ENCODE measurements at places on chromosomes 2 and 18.

GRCh38 chr18:26549263-26550094 lies 1.1 kb upstream of the KCTD1 start:
- peak; percentile 24 for DNase-seq

DNA sequence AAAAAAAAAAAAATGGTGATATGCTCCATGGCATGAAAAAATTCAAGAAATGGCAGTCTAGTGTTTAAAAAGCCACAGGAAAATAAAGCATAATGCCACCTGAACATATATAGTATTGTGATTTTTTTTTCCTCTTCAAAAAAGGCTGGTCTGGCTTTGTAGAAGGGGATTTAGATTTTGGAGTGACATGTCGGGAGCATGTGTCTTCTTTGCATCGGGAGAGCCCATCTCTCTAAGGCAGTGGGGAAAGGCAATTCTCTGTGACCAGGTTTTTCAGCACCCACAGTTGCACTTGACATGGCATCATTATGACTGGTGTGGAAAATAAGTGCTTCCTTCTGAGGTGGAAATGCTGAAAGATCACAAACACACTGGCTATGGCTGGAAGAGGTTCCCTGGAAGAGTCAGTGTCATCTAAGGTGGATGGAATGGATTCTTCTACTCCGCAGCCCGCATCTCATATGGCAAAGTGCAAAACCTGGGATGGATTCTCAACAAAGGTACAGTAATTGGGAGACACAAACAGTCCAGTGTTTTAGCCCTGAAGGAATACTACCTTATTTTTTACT lies 172.5 kb downstream of the AGAP1 start:
- DNase-seq: peak; percentile 88

GRCh38 chr2:29723255-29724001 lies 198.0 kb downstream of the ALK start:
- DNase-seq: no peak

- DNase-seq: no peak
Observed at GRCh38 chr2:240260664-240261063, 120.2 kb upstream of the OTOS start.

GRCh38 chr2:120322329-120322728 lies 23.6 kb upstream of the INHBB start:
- no peak for DNase-seq

- no peak for DNase-seq
Observed at GRCh38 chr2:19648583-19648982, 253.2 kb downstream of the TTC32 start.

GRCh38 chr2:147525819-147526489 lies 318.9 kb upstream of the ACVR2A start:
- DNase-seq: no peak

GRCh38 chr18:23502516-23503037 lies 734 bp upstream of the RMC1 start:
- DNase-seq: no peak

- DNase-seq: peak; percentile 24
Observed at GRCh38 chr2:115083225-115083624, 640.8 kb downstream of the DPP10 start.

DNA sequence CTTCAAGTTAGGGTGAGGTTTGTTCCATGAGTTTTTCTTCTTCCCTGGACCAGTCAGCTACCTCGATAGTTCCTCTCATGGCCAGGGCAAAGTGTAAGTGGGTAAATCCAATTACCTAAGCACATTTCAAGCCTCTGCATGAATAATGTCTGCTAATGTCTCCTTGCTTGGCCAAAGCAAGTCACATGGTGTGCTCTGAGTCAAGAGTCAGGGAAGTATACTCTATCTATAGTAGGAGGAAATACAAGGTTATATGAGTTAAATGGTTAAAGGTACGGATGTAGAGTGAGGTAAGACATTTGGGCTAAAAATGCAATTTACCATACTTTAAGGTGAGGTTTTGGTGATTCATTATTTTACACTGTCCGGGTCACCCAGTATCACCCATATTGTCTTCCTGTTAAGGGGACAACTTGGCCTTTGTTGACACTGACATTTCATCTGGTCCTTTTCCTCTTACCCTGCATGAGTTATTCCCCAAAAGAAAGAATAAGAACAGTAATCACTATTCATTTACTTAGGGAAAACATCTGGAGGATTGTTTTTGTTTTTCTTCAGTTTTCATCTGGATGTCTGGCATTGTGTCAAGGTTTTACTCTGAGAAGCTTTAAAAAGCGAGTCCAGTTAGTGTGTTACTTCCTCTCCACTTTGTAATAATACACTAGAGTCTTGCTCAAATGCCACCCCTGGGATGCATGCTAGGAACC lies 405.5 kb downstream of the RND3 start:
- no peak for DNase-seq

GRCh38 chr2:121611730-121612705 lies 37.2 kb downstream of the CLASP1 start:
- no peak for DNase-seq

GRCh38 chr2:189538402-189538801 lies 42.2 kb downstream of the SLC40A1 start:
- DNase-seq: no peak

GRCh38 chr2:240472078-240472790 lies 36.8 kb downstream of the GPC1 start:
- no peak for DNase-seq

- no peak for DNase-seq
Observed at GRCh38 chr2:98948956-98949739, 13.1 kb upstream of the CRACDL start.

DNA sequence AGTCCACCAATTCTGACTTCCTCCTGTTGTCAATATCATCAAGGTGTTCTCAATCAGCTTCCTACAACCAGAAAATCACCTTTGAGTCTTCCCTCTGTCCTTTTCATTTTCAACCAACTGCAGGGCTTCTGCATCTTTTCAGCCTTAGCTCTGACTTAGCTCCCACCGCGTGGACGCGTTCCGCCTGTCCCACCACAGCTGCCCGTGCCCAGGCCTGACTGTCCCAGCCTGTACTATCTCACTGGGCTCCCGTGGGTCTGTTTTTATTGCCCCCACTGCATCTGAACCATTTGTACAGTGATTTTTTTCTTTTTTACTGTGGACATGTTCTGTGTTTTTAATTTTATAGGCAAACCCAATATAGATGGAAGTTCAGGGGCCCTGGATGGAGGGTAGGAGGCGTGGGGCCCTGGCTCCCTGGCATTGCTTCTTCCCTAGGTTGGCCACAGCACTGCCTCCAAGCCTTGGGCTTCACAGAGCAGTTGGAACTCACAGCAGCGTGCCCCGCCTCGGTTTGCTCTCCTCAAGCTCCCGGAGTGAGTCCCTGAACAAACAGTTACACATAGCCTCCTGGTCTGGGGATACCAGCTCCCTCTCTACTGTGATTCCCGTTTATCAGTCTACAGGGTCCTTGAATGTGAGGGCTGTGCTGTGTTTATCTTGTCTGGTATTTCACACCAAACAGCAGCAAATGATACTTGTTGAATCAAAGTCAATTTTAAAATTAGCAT lies 280.6 kb upstream of the PXDN start:
- DNase-seq: no peak

DNA sequence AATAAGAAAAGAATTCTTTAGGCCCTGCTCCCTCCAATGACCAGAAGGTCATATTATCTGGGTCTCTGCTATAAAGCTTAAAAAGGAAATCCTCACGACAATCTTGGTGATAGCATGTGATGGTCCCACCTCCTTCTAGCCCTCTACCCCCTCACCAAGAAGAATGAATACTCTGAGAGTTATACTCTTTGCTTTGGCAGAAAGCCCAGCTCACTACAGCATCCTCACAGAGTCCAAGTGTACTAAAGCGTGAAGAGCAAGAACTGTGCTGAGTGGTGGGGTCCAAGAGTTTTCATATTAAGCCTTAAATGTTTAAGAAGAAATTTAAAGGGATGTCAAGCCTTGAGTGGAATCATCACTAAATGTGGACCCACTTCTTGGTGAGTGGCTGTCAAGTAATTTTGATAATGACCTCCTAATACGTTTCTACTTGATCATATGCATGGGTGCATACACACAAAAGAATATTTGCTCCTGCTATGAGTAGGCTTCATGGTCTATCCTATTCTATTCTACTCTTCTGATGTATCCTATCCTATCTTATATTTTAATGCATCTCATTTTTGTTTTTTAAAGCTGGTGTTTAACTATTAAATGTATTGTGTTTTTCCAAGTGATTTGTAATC lies 16.5 kb upstream of the SERPINB7 start:
- no peak for DNase-seq

DNA sequence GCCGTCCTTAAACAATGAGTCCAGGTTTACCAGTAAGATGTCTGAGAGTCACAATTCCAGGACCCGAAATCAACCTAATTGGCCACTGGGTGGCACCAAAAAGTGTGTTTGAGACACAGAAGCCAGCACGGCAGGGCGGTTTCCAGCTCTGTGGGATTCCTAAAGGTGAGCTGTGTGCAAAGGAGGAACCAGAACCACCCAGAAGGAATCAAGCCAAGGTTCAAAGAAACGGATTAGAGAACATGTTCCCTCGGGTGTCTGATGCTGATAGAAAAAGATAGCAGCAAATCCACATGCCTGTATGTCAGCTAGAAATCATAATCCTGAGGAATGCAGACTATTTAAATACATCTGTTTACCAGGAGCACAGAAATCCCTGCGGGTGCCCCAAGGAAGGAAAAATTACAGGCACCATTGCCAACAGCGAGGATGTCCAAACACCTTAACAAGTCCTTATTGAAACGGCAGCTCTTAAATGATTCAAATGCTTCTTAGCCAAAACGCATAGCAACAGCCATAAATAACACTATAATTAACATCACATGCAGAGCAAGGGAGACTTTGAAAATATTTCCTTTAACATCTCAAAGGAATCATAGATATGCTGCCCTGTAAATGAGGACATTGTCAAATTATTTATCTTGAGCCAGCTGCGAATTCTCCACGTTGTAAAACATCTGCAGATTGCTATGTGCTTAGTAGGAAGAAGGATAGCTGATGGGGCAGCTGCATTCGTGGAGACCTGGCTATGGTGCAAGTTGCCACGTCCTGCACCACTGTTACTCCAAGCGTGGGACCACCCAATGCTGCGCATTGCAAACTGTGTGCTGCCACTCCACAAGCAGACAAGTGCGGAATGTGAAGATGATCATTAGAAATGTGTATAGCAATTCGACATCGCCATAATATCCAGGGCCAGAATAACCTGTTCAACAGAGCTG lies 318.7 kb upstream of the NCKAP5 start:
- DNase-seq: peak; percentile 64

- no peak for DNase-seq
Observed at GRCh38 chr18:70469916-70470315, 181.1 kb downstream of the SOCS6 start.

DNA sequence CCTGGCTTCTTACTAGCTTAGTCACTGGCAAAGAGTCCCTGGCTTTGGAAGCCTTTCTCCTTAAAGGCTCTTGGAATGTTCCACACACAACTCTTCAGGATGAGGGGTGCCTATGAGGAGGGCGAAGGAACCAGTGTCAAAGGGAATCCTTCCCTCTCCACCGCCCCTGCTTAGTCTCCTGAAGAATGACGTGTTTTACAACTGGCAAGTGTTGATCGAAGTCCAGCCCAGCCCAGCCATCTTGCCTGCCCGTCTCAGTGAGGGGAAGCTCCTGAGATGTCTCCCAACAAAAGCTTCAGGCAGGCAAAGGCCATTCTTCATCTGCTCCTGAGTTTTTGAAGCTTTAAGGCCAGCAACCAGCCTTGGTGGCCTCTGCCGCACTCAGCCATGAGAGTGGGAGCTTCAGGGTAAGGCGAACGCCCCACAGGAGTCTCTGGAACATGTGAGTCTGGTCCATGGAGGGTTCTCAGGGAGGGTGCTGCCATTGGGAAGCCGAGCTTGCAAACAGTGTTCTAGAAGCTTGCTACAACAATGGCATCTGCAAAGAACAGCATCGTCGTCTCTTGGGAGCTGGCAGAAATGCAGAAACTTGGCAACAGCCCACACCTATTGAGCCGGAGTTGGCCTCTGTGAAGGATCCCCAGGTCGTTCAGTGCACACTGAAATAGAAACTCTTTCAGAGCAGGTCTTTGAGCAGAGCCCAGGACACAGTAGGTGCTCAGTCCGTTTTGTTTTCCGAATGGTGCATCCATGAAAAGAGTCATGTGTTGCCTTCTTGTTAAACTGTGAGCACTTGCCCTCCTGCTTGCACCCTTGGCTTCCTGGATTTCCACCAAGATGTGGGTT lies 220.7 kb downstream of the SEPTIN10 start:
- DNase-seq: no peak

DNA sequence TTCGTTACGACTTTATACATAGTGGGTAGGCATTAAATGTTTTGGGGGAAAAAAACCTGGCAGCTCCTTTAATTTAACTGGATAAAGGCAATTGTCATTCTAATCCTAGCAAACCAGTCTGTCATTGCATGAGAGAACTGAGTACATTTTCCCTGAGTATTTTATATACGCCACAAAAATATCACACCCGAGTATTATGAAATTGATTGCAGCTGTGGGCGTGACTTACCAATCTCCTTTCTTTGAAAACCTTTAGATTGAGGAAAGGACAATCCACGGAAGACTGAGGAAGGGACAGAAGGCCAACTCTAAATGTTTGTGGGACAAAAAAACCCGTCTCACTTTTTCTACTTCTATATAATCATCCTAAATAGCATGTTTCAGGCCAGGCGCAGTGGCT lies 9.0 kb downstream of the TM4SF20 start:
- DNase-seq: no peak

GRCh38 chr2:232276084-232276732 lies 102.3 kb upstream of the ALPP start:
- peak; percentile 49 for DNase-seq

DNA sequence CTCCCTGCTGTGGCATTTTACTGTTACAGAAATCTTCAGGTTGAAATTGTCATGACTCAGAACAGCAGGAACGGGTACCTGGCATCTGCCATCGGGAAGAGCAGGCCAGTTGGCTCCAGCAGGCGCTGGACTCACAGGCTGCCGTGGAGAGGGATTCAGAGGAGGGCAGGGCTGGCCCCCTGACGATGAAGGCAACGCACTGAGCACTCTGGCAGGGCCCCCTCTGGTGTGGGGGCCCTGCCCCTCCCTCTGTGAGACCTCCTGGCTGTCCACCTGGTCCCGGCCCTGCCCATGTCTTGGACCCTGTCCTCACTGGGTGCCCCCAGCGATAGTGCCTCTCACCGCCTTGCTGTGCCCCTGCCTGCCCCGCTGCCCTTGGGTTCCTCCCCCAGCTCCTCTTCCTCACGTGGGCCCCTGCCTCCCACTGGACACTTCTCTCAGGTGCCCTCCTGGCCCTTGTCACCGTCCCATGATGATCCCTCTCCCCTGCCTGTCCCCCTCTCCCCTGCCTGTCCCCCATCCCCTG lies 23.3 kb upstream of the ALLC start:
- DNase-seq: no peak

DNA sequence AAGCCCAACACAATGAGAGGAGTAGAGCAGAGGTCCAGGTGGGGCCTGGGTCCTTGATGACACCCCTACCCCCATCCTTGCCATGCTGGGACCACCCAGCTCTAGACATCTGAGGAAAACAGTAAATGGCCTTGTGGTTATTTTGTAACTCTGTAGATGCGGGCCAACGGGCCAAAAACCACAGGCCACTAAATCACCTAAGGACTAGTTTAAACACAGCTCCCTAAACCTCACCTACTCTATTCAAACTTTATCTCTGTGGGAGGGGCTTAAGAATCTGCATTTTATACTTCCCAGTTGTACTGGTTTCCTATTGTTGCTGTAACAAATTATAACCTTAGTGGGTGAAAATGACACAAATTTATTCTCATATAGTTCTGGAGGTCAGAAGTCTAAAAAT lies 19.0 kb upstream of the SERTAD2 start:
- DNase-seq: no peak
